Erythroblast (primary cell): ENCODE measurements at places on chromosomes 1 and 21.

- DNase-seq, result no peak
These were observed at the start of gene MEF2D for GRCh38 chr1:156500543-156500792. Gene MEF2D (minus strand): TSS chr1:156500775. CDS start chr1:156483292, 17,483 bp downstream.

DNA sequence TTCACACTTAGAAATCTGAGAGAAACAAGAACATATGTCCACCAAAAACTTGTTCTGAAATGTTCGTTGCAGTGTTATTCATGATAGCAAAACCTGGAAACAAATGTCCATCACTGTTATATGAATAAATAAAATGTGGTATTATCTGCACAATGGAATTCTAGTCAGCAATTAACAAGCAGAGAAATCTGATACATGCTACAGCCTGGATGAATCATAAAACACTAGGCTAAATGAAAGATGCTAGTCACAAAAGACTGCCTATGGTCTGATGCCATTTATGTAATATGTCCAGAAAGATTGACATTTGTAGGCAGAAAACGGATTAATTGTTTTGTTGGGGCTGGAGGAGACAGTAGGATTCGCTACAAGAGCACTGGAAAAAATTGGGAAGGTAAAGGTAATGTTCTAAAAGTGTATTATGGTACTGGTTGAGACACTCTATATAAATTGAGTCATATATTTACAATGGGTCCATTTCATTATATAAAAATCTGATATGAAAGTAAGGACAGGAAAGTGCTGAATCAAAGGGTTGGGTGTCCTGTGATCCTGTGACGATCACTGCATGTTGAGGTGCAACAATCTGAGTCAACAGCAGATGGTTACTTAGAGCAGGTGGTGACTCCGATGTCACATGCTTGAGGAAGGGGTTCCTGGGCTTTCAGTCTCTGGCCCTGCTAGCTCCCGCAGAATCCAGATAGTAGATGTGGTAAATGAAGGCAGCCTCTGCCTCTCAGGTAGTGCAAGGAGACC is 102.1 kb upstream of the NBPF4 start:
- DNase-seq, result no peak

GRCh38 chr21:43702785-43703034 is 16.2 kb upstream of the PDXK start:
- DNase-seq, result no peak

DNA sequence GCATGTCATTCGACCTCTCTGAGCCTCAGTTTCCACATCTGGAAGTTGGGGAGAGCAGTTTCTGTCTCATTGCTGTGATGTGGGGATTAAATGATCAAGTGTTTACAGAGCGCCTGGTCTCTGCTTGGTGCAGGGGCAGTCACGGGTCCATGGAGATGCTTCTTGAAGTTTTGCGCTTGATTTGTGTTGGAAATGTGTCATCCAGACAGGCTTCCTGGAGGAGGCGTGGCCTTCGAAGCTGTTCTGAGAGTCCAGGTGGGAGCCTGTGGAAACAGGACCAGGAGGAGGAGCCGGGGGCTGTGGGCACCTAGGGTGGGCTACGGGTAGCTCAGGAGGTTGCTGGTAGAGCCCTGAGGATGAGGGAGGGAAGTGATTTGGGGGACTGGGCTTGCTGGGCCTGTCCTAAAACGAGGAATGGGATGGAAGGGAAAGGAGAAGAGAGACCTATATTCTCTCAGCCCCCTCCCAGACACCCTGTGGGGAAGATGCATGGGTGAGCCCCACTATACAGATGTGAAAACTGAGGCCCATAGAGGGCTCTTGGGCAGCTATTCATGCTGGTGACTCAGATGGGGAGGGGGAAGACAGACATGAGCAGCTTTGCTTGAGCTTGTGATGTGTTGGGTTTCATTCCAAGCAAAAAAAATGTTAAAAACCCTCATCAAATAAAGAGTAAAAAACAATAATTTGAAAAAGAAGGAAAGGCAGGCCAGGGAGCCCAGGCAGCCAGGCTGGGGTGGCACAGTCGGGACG is 107.2 kb upstream of the WNT4 start:
- no peak for DNase-seq

DNA sequence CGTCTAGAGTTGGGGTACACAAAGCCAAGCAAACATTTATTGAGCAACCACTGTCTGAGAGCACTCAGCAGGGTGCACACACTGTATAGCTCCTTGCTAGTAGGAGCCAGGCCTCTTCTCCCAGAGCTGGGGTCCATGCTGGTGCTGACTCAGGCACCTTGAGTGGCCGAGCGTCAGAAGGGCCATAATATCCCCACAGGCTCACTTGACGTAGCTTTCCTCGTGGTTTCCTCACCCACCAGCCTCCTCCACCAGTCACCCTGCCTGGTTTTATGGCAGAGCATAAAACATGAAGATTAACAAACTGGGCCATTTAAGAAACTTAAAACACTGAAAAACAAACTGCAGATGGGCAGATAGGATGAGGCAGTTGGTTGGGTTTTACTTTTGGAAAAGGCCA is 361.5 kb downstream of the HHAT start:
- DNase-seq, result no peak

DNA sequence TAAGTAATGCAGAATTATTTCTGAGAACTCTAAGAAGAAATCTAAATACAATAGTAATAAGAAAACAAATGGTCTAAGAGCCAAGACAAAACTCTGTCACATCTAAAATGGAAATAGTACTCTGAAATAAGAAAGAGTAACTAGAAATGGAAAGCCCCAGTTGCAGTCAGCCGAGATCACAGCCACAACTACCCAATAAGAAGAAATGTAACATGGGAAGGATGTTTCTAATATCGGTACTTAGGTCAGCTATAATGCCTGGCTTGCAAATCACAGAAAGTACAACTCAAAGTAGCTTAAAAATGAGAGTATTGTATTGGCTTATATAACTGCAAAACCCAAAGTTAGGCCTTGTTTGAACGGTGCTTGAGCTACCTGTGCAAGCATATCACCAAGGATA is 58.6 kb upstream of the USP25 start:
- DNase-seq, result no peak

- no peak for DNase-seq
These were observed 202.4 kb upstream of the UBE2U start for GRCh38 chr1:64001038-64001437.

DNA sequence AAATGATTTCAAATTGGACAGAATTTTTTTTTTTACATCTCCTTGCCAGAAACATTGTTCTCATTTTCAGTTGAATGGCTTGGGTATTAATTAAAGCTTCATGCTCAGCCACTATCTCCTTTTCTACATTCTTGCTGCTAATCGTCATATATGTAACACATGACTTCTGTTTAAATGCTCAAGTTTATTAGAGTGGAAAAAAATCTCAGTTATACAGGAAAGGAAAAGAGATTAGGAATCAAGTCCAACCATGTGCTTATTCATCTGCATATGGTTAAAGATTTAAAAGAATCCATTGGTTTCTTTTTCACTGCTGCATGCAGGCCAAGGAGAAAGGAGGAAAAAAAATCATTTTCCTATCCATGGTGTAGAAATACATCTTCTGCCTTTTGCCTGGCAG is 47.3 kb upstream of the CNN3 start:
- no peak for DNase-seq

- DNase-seq, result peak; percentile 62
These were observed 60.0 kb upstream of the EPS8L3 start for GRCh38 chr1:109823543-109824348.

DNA sequence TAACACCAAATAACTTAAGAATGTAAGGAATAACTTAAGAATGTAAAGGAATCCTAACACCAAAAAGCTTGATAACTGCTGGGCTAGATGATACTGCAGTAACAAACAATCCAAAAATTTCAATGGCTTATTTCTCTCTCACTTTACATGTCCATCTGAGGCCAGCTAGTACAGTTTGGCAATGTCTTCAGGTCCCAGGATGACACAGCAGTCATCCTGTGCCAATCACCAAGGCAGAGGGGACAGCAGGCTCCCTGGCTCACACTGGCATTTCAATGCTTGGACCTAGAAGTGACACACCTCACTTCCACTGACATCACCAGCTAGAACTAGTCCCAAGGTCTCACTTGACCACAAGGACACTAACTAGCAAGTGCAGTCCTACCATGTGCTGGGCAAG is 15.3 kb downstream of the DNAJC11 start:
- DNase-seq, result peak; percentile 10

- DNase-seq, result peak; percentile 18
These were observed 599 bp upstream of the ITPKB start for GRCh38 chr1:226739696-226740065.

- no peak for DNase-seq
These were observed 16.1 kb upstream of the XPR1 start for GRCh38 chr1:180615493-180616290.

DNA sequence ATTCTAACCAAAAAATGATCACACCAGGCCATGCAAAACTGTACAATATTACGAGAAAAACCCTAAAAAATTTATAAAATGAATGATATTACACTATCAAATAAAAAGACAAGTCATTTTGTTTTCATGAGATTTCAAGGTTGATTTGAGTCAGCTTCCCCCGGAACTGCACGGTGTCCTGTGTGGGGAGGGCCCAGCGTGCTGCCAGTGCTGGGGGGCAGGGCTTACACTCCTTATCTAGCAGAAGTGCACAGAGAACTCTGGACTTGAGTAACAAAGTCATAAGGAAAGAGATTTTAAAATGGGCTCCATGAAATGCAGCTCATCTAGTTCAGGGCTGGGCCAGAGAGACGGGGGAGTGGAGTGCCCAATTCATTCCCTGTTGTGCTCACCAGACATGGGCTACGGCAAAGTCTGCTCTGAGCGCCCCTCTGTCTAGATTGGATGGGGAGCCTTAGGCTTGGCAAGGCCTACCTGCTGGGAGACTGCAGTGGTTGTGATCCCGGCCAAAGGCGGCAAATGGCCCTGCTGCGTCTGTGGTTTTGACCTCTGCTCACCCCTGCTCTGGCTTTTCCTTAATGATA is 50.1 kb downstream of the COQ8A start:
- DNase-seq, result peak; percentile 75

GRCh38 chr1:86191958-86192357 is 35.4 kb upstream of the COL24A1 start:
- no peak for DNase-seq

- DNase-seq, result no peak
These were observed 277.3 kb upstream of the FMN2 start for GRCh38 chr1:239814306-239814881.

GRCh38 chr1:147497826-147498225 is 43.5 kb upstream of the BCL9 start:
- DNase-seq, result no peak

DNA sequence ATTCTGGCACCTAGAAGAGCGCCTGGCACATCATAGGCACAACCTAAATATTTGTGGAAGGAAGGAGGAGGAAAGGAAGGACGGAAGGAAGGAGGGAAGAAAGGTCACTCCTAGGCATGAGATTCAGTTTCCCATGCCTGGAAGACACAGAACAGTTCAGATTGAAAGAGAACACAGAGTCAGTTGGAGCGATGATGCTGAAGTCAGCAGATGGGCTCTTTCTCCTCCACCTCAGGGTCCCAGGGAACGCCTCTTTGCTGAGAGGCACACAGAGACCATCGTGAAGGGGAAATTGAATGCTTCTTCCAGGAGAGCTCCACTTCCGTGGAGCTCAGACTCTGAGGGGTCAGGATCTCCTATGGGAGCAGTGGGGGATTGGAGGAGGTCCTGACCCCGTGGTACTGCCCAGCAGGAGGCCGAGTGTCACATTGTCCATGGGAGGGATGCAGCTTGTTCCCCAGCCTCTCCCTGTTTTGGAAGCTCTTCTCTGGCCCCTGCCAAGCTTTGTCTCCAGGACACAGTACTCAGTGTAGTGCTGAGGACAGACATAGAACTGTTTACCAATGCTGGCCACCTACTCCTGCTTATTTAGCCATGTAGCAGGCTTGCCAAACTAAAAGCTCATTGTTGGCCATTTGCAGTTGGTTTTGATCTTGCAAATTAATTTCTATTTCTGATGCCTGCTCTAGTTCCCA is 2.4 kb downstream of the MYBPHL start:
- no peak for DNase-seq

DNA sequence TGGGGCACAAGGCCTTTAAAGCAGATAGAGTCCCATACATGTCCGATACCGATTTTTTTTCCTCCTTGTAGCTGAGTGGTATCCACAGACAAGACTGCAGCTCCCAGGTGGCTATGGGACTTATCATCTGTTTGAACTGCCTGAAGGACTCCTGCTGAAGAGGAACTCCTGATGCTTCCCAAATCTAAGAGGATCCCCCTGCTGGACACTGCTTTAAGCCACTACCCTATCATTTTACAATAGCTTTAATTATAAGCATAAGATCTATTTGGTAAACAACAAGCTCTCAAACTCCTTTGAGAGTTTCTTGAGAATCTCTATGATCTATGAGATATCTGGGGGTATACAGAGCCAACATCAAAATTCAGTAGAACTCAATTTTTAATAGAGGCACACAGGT is 11.7 kb downstream of the NDC1 start:
- DNase-seq, result no peak

GRCh38 chr1:32361674-32362473 is 411 bp downstream of the FAM229A start:
- peak; percentile 62 for DNase-seq
